ENCODE measurements at places on chromosomes 12 and 14. TPM values are rescaled to one million over a fixed set of nuclear protein-coding genes. Genes with fewer than 3 reads are reported as not detected.

The KIAA0586 gene
- 20.3 TPM for total RNA-seq

DNA sequence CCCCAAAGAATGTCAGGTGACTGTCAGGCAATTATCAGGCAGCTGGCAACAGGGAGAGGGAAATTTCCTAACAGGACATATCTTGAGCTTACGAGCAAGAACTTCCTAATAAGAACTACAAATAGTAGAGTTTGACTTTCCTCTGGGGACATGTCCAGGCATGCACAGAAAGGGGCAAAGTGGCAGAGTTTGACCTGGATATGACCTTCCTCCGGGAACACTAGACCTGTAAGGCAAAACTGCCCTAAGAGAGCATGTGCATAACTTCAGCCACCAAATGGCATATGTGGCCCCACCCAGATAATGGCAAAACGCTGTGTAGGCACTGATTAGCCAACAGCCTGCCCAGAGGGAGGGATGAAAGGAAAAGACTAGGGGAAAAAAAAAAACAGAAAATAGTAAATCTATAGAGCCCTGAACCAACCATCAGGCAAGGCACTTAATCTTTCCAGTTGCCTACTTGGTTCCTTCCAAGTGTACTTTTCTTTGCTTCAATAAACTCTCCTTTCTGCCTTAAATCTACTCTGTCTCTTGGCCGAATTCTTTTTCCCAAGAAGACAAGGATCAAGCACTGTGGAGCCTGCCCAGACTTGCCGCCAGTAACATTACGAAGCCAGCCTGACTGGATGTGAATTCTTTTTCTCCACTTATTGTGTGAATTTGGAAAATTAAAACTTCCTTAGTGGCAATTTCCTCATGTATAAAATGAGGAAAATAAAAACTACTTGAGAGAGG, 164.1 kb downstream of the SPTSSA start:
- H3K4me1 ChIP-seq: no peaks in the 10 kb centered on the region
- no peak overlapping the region for H3K27ac ChIP-seq
- DNase-seq: no peak
- no peaks in the 10 kb centered on the region for H3K36me3 ChIP-seq

The MGP gene
- total RNA-seq: not detected

The ITGB7 gene
- 339 TPM for total RNA-seq

DNA sequence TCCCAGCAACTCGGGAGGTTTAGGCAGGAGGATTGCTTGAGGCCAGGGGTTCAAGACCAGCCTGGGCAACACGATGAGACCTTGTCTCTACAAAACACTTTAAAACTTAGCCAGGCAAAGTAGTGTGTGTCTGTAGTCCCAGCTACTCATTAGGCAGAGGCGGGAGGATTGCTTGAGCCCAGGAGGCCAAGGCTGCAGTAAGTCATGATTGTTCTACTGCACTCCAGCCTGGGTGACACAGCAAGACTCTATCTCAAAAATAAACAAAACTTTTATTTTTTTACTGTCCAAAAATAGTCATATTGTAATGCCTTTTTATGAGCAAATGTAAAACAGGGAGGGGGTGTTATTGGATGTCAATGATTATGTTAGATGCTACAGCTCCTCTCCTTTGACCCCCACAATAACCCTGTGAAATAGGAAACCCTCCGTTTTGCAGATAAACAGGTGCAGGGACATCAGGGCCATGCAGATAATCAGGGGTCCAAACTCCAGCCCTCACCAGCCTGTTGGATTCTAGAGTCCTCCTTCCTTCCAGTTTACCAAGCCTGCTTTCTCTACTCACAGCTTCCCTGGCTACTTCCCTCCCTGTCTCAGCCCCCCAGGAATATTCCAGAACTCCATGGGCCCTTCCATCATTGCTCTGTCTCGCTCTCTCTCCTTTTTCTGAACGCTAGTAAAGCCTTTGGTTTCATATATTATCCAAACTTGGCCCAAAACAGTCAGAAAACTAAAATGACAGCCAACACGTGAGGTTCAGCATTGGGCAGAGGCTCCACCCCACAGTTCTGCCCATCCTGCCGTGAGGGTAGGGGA, 5.9 kb upstream of the FBLN5 start:
- H3K4me1 ChIP-seq: no peaks in the 10 kb centered on the region
- no peaks in the 10 kb centered on the region for H3K27me3 ChIP-seq
- H3K36me3 ChIP-seq: no peaks in the 10 kb centered on the region
- no peak overlapping the region for H3K27ac ChIP-seq

- no peak overlapping the region for H3K27ac ChIP-seq
- peak overlapping the region; percentile 14 for H3K4me3 ChIP-seq
- DNase-seq: peak; percentile 12
- H3K36me3 ChIP-seq: peaks cover 10% of the 10 kb centered on the region
Measured at GRCh38 chr12:121224591-121224990, 14.7 kb downstream of the P2RX4 start.

DNA sequence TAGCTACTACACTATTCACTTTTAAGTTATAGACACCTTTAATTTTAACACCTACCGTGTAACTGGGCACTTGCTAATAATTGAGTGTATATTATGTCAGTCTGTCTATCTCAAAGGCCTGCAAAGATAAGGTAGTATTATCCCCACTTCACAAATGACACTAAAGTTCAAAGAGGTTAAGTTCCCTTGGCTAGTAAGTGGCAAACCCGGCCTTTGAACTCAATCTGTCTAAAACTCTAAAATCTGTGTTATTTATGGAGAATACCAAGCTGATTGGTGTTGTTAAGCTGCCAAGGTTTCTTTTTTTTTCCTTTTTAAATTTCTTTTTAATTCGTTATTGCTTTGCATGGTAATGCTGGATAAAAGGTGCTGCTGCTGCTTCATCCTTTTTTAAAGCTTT, 37.7 kb downstream of the YLPM1 start:
- H3K27ac ChIP-seq: no peak overlapping the region
- H3K27me3 ChIP-seq: no peaks in the 10 kb centered on the region
- H3K36me3 ChIP-seq: peaks cover 26% of the 10 kb centered on the region
- no peak for DNase-seq
- H3K4me3 ChIP-seq: no peak overlapping the region

DNA sequence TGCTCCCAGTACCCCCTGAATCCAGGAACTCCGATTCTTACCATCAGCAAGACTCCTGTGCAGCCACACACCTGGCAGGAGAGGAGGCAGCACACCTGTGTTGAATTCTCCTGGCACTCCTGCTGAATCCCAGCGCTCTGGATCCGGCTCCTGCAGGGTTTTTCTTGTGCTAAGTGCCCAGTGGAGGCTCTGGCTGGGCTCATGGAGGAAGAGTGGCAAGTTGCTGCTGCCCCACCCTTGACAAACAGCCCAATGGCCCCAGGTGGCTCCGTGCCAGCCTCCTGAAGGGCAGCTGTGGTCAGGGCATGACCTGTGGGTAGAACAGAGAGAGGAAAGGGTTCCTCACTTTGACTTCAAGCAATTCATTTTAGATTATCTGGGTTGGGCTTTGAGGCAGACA, 20.0 kb downstream of the CRACR2A start:
- no peaks in the 10 kb centered on the region for H3K27me3 ChIP-seq
- H3K27ac ChIP-seq: no peak overlapping the region
- peaks cover 15% of the 10 kb centered on the region for H3K4me1 ChIP-seq
- H3K4me3 ChIP-seq: no peak overlapping the region

GRCh38 chr12:49961993-49962764, 507 bp downstream of the AQP5 start:
- H3K27me3 ChIP-seq: peaks cover 40% of the 10 kb centered on the region
- DNase-seq: no peak
- no peaks in the 10 kb centered on the region for H3K4me1 ChIP-seq
- H3K27ac ChIP-seq: no peak overlapping the region

DNA sequence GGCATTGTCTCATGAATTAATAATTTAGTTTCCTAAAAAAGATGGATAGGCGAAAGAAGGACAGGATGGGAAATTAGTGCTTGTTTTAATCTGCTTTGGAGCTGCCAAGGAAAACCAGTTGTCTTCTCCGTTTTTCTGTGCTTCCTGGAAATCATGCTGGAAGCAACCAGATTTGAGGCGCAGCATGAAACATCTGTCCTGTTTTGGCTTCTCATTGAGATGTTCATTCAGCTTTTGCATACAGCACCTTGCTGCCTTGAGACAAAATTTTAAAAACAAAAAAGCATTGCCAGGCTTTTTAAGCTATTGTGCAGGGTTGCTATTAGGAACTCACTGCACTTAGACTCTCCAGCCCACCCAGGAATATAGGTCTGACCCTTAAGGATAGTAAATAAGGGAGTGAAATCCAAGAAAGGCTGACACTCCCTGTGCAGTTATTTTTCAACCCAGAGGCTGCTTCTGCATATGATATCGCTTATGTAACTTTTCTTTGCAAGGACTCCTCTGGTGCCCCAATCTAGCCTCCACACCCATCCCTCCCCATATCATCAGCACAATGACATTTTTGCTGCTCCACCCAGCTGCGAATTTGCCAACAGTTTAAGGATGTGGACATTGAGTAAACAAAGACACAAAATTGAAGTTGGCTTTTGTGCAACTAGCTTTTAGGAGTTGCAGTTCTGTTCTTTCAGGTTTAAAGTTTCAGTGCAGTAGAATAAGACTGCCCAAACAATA, 46.9 kb upstream of the MDM1 start:
- no peak overlapping the region for H3K27ac ChIP-seq
- no peaks in the 10 kb centered on the region for H3K36me3 ChIP-seq
- H3K27me3 ChIP-seq: no peaks in the 10 kb centered on the region
- H3K4me1 ChIP-seq: peaks cover 17% of the 10 kb centered on the region
- H3K4me3 ChIP-seq: no peak overlapping the region
